ENCODE measurements at places on chromosomes 3 and 15.

DNA sequence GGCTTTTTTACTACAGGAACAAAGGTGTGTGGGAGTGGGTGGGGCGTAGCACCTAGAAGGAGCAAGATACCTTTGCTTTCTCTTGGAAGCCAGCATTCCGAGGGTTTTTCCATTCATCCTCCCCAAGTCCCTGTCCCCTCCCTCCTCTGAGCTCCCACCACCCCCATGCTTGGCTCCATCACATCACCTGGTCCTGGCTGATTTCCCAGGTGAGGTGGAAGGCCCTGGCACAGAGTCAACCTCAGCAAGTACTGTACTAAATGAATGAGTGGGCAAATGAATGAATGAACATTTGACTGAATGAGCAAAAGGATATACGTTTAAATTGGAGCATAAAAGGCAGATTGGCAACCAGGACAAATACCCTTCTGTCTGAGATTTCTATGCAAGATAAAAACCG, 45.4 kb downstream of the DZIP1L start:
- no peak for DNase-seq

GRCh38 chr15:101175401-101175800, 76.4 kb downstream of the CHSY1 start:
- DNase-seq: no peak

DNA sequence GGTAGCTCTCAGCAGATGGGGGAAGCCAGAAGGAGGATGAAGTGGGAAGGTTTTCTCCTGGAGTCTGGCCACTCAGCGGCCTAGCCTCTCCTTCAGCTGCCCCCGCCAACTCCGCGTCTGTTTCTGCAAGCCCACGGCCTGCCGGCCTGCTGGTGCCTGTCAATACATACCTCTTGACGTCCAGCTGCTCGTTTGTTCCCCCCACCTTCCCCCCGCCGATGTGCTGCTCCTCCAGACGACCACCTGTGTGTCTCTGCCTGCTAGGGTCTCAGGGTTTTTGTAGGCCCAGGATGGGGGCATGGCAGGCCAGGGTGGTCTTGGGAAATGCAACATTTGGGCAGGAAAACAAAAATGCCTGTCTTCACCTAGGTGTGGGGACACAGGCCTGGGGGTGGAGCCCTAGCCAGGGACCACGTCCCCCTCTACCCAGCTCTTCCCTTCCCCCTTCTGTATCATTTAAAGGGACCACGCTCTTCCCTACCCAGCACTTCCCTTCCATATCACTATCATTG, 137.8 kb downstream of the ALCAM start:
- no peak for DNase-seq

DNA sequence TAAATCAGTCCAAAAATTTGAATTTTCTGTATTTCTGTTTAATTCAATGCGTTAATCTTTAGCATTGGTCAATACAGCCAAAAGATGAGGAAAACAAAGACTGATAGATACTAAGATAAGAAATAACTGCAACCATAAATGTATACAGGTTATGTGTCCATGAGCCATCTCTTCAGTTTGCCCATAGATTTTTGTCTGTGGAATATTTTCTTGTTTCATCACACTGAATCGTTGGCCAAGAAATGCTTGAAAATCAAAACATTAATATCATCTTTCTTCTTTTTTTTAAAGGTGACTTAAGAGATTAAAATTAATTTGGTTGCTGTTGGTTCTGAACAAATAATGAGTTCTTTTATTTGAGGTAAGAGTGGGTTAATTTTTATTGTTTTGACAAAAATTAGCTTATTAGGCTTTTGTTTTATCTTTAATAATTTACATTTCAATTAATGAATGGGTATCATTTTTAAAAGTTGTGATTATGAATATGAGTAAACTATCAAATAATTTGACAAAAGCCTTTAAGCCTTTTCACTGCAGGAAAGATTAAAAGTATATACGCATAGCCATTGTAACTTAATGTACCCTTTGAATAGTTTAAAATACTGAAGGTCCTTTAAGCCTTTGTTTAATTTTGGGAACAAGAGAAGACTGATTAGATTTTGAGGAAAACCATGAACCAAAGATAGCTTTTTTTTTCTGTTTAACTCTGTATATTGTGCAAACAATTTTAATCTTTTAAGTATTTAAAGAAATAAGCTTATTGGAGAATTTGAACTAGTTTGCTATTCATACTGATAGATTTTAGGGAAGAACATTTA, 14.7 kb upstream of the CHD2 start:
- DNase-seq: no peak

- DNase-seq: no peak
These were observed 335.2 kb upstream of the TRIM42 start for GRCh38 chr3:140342668-140343067.
